Large intestine (tissue), 12 donors: ENCODE measurements at places on chromosomes 5 and 9. TPM values are rescaled to one million over a fixed set of nuclear protein-coding genes. Genes with fewer than 3 reads are reported as not detected.

DNA sequence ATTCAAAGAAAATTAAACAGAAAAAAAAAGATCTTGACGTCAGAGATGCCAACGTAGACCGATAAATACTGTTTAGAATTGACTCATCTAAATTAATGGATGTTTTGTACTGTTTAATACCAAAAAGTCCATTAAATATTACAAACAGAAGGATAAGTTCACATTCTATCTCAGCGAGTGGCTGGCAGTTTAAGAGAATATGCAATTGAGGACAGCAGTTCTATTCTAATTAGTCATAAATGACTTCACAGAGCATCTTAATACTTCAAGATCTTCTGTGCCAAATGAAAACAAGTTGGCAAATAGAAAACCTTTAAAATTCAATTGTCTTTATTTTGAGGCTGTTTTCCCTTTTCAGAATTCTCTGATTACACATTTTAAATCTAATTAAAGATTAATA, 326.6 kb upstream of the NREP start:
- no peak for DNase-seq
- no peak overlapping the region for H3K4me3 ChIP-seq
- H3K36me3 ChIP-seq, result no peaks in the 10 kb centered on the region
- H3K4me1 ChIP-seq, result no peaks in the 10 kb centered on the region

DNA sequence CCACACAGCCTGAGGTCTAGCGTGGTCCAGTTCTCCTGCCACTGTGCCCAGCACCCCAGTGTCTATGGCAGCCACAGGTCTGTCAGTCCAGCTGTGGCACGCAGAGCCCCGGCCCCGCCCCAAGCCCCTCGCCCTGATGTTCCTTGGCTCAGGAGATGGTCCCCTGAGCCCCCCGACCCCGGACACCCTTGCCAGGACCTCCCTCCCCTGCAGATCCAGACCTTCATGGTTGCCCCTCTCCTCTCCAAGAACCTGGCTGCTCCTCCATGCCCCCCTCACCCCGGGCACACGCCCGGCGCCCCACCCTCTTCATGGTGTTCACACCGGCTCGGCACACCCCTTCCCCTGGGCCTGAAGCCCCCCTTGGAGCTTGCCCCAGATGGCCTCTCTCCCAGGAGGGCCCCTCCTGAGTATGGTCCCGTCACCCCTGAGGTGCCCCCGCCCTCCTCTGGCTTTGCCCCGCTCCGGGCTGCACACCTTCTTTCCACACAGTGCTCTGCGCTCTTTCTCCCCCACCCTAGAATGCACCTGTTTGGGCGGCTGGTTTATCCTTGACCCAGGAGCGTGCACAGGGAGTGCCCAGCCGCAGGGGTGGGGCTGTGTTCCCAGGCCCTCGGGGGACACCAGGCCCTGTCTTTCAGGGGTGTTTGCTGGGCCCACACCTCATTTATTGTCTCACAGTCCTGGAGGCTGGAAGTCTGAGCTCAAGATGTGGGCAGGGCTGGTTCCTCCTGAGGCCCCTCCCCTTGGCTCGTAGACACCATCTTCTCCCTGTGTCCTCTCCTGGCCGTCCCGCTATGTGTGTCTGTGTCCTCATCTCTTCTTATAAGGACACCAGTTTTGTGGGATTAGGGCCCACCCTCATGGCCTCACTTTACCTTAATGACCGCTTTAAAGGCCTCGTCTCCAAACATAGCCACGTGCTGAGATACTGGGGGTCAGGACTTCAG, 37.6 kb downstream of the KCNT1 start:
- H3K4me3 ChIP-seq, result no peak overlapping the region
- H3K36me3 ChIP-seq, result no peaks in the 10 kb centered on the region
- H3K4me1 ChIP-seq, result no peaks in the 10 kb centered on the region
- H3K27me3 ChIP-seq, result peaks cover 28% of the 10 kb centered on the region
- DNase-seq, result no peak

DNA sequence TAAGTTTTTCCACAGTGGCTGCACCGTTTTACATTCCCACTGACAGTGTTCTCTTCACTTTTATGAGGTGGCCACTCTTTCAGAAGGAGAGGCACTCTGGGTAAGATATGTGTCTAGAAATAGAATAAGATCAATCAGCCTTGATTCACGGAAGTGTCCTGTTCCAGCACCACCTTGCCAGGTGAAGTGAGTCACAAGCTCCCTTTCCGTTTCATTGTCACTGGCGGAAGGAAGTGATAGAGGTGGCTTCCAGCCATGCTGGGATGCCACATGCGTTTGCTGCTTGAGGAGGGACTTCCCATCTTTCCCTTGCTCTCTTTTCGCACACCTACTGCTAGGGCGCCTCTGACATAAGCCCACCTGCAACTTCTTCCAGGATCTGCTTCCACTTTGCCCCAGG, 217.1 kb downstream of the PIK3R1 start:
- peaks cover 13% of the 10 kb centered on the region for H3K4me1 ChIP-seq
- DNase-seq, result no peak
- H3K27me3 ChIP-seq, result no peaks in the 10 kb centered on the region
- no peak overlapping the region for H3K4me3 ChIP-seq
- H3K27ac ChIP-seq, result no peak overlapping the region
- H3K36me3 ChIP-seq, result no peaks in the 10 kb centered on the region

OR2K2 gene
- not detected for polyA plus RNA-seq

GRCh38 chr9:77935974-77936373, 95.6 kb downstream of the GNAQ start:
- no peak overlapping the region for H3K4me3 ChIP-seq
- no peaks in the 10 kb centered on the region for H3K36me3 ChIP-seq
- no peak for DNase-seq
- no peaks in the 10 kb centered on the region for H3K27me3 ChIP-seq
- H3K27ac ChIP-seq, result no peak overlapping the region

DNA sequence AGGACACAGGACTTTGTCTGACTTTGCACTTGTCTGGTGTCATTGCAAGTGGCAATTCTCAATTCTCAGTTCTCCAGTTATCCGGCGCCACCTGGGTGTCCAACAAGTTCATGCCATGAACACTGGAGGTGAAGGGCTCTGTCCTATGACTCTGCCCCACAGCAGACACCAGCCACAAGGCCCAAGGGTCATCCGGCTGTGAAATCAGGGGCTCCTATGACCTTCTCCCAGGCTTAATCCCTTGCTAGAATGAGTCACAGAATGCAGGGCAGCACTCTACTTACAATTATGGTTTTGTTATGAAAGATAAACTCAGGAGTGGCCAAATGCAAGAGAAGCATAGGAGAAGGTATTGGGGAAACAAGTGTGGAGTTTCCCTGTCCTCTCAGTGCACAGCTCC, 392.0 kb downstream of the GADD45G start:
- H3K27ac ChIP-seq, result peak overlapping the region; percentile 62
- DNase-seq, result peak; percentile 73
- H3K4me3 ChIP-seq, result no peak overlapping the region
- no peaks in the 10 kb centered on the region for H3K27me3 ChIP-seq
- no peaks in the 10 kb centered on the region for H3K36me3 ChIP-seq

CCNI2 gene
- polyA plus RNA-seq, result 10.1 TPM

SLC12A2 gene
- 86.8 TPM for polyA plus RNA-seq

DNA sequence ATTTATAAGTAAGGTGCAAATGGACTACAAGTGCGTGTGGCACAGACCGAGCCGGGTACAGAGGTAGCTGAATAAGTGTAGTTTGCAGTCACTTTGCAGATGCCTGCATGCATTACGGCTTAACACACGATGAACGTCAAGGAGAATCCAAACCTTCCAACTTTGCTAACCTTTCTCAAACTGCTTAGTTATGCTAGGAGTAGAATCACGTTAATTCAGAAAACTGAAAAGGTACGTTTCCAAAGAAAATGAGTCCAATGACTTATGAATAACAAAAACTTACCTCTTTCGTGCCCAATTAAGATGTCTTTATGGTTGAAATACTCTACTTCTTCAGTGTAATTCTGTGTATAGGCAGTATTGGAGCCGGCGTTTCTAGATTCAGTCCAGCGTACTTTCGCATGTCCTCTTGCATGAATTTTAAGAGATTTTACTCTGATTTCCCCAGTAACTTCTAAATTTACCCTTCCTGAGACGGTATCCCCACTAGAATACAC, 539 bp downstream of the ARRDC3 start:
- H3K4me1 ChIP-seq, result no peaks in the 10 kb centered on the region
- DNase-seq, result peak; percentile 16
- peak overlapping the region; percentile 96 for H3K4me3 ChIP-seq
- H3K27me3 ChIP-seq, result no peaks in the 10 kb centered on the region
- H3K27ac ChIP-seq, result peak overlapping the region; percentile 100

NDST1 gene
- 45.4 TPM for polyA plus RNA-seq

DNA sequence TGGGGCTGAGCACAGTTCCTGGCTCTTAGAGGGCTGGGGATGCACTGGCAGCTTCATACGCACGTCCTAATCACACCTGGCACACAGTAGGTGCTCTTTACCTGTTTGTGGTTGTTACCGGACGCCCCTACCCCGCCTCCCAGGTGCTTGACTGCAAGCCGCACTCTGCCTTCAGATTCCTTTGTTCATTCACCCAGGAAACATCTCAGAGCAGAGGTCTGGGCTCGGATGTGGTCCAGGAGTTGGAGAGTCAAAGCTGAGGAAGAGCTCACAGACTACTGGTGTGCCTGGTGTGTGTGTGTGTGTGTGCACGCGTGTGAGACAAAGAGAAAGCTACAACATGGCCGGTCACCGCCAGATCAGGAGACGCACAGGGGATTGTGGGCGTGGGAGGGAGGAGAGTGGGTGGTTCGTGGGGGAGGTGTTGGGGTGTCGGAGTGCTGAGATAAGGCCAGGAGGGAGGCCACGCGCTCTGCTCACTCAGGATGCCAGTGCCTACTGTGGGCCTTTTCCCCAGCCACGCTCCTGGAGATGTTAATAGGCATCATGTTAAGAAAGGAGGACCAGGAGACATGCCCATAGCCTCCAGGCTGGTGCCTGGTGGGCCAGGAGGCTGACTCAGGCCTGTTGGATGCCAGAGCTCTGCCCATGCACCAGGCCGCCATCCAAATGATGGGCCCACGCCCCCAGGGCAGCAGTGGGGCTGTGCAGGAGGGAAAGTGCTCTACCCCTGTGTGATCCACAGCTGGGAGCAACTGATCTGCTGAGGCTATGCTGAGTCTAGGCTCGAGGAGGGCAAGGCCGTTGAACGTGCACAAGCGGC, 39.9 kb downstream of the CRB2 start:
- no peak overlapping the region for H3K4me3 ChIP-seq
- H3K27ac ChIP-seq, result no peak overlapping the region
- DNase-seq, result no peak
- H3K36me3 ChIP-seq, result peaks cover 7% of the 10 kb centered on the region

DNA sequence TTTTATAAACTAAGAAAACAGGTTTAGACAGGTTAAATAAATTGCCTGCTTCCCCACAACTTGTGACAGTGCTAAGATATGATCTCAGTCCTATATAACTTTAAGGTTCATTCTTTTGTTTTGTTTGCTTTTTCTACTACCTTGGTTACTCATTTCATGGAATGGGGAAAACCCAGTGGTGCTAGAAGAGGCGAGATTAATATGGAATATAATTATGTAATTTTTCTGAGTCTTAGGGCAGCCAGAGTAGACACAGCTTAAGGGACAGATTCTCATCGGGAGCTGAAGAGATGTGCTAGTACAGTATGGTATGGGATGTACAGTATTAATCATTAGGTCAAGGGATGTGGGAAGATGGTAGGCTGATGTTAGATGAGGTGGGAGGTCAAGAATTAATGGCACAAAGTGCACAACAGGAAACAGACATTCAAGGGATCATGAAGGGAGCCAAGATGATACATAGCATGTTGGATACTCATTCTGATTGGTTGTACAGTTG, 6.2 kb downstream of the TRIM32 start:
- peaks cover 37% of the 10 kb centered on the region for H3K4me1 ChIP-seq
- DNase-seq, result no peak
- H3K4me3 ChIP-seq, result no peak overlapping the region

DNA sequence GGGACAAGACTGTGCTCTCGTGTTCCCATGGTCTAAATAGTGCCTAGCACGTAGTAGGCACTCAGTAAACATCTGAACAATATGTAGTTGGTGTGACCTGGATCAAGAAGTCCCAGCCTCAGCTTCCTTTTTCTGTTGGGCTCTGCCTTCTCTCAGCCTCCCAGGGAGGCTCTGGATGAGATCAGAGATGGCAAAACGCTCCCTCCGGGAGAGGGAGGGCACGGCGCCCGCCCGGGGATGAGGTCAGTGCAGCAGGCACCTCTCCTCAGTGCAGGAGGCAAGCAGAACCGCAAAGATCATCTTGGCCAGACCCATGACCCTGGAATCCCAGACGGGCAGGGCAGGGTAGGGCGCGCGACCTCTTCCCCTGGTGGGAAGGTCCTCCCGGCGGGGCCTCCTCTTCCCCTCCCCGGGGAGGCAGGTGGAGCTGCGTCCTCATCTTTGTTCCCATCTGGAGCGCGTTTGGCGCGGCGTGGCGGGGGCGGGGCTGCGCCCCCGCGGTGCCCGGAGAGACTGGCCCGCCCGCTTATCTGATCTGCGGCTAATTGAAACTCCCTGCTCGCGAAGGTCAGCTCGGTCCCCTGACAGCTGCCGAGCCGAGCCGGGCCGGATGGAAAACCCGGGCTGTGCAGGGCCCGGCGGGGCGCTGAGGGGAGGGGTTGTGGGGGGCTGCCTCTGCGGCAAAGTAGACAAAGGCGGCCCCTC, 60.9 kb downstream of the CXXC5 start:
- peaks cover 32% of the 10 kb centered on the region for H3K4me1 ChIP-seq
- peak overlapping the region; percentile 78 for H3K27ac ChIP-seq
- H3K27me3 ChIP-seq, result peaks cover 14% of the 10 kb centered on the region
- H3K36me3 ChIP-seq, result no peaks in the 10 kb centered on the region
- H3K4me3 ChIP-seq, result peak overlapping the region; percentile 65

DNA sequence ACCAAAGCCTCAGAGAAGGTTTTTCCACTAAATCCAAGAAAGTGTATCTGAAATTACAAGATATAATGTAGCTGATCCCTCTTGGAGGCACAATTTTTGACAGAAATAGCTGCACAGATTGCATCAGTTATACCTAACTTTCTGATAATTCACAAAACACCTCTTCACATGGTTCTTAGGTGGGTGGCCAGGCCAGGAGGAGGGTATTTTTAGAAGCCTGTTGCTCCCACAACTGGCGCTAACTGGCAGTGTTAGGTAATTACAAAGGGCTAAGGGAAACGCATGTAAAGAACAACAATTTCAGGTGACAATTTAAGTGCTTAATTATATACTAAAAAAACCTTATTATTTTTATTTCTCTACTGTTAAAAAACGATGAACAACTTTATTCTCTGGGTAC, 247.9 kb downstream of the BNC2 start:
- H3K4me1 ChIP-seq, result no peaks in the 10 kb centered on the region
- DNase-seq, result no peak
- no peaks in the 10 kb centered on the region for H3K36me3 ChIP-seq
- H3K4me3 ChIP-seq, result no peak overlapping the region
- H3K27ac ChIP-seq, result no peak overlapping the region
- no peaks in the 10 kb centered on the region for H3K27me3 ChIP-seq

SLC25A2 gene
- 0.04 TPM for polyA plus RNA-seq

- H3K4me1 ChIP-seq, result peaks cover 4% of the 10 kb centered on the region
- peaks cover 39% of the 10 kb centered on the region for H3K36me3 ChIP-seq
- DNase-seq, result peak; percentile 100
Measured at GRCh38 chr9:101398068-101398929, at the start of the genes MRPL50 and ZNF189. Gene MRPL50 (minus strand): TSS chr9:101398618. CDS start chr9:101398592, 26 bp downstream. Gene ZNF189 (plus strand): TSS chr9:101398851. CDS start chr9:101399157, 306 bp downstream.
